ENCODE measurements at places on chromosomes 2 and 18.

DNA sequence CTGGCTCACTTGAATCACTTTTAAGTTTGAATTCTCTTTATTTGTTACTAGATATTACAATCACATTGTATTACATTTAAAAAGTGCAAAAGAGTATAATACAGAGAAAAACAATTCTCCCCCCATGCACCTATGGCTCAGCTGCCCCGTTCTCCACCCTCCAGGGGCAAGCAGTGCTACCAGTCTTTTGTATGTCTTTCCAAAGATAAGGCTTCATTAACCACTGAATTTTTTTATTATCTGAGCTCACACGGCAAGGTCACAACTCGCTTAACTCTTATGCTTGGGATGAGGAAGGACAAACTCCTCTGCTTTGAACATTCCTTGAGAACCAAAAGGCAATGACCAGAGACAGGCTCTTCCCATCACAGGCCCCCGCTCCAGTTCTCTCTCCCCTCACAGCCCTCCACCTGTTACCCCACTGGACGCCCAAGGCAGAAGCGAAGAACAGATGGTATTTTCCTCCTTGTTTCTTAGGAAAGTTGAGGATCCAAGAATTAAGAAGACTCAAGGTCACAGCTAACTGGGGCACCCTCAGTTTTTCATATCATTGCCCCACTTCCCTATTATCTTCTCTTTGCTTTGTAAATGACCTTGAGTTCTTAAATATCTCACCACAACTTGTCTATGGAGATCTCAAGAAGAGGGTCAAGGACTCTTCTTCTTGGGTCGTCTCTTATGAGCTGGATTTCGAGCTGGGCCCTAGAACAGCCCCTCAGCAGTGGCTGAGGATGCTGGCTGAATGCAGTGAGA, 30.1 kb downstream of the SH2D6 start:
- no peak for DNase-seq

DNA sequence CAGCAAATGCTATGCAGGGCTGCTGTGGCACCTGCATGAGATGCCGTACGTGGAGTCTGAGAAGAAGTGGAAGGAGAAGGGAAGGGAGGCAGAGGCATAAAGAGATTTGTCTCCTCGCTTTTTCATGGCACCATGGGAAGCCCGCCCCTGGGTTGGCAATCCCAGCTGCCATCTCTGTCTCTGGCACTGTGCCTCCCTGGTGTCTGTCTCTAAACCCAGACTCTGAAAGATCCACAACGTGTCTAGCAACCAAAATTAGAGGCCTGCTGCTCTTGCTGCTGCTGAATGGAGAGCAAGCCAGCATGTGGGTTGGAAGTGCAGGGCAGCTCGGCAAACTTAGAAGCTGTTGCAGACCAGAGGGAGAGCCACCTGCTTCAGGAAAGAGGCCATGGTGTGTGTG, 53.1 kb downstream of the INO80C start:
- DNase-seq = no peak

GRCh38 chr2:172806996-172807395, 71.4 kb downstream of the RAPGEF4 start:
- DNase-seq = no peak

DNA sequence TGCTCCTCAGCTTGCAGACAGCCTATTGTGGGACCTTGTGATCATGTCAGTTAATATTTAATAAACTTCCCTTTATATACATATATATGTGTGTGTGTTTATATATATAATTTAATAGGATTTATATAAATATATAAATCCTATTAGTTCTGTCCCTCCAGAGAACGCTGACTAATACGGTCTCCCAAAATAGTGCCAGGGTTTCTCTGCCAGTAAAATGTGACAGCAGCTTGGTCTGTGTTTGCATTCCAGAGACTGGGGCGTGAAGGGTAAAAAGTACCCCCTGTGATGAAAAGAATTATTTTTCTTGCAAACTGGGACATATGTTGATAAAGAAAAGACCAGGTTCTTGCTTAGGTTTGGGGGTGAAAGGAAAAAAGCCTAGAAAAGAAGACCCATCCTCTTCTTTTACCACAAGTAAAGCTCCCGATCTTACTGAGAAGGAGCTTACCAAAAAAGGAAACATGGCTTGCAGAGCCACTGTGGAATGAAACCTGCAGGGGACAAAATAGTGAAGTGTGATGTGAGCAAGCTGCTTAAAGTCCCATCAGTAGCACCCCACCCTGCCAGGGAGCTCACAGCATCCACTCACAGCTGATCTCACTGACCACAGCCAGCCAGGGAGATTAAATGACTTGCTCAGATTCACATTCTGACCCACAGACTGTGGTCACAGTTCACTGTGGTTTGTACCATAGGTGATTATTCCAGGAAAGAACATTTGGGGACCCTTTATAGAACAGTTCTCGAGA, 110.9 kb upstream of the RMP24 start:
- no peak for DNase-seq

- no peak for DNase-seq
Observed at GRCh38 chr2:221097568-221097915, 474.6 kb downstream of the EPHA4 start.

- DNase-seq = no peak
Observed at GRCh38 chr2:153403940-153404339, 74.6 kb downstream of the RPRM start.

- peak; percentile 89 for DNase-seq
Observed at GRCh38 chr2:19362755-19363473, 4.5 kb upstream of the OSR1 start.

- DNase-seq = no peak
Observed at GRCh38 chr18:49064889-49065288, 114.1 kb upstream of the SMAD7 start.

DNA sequence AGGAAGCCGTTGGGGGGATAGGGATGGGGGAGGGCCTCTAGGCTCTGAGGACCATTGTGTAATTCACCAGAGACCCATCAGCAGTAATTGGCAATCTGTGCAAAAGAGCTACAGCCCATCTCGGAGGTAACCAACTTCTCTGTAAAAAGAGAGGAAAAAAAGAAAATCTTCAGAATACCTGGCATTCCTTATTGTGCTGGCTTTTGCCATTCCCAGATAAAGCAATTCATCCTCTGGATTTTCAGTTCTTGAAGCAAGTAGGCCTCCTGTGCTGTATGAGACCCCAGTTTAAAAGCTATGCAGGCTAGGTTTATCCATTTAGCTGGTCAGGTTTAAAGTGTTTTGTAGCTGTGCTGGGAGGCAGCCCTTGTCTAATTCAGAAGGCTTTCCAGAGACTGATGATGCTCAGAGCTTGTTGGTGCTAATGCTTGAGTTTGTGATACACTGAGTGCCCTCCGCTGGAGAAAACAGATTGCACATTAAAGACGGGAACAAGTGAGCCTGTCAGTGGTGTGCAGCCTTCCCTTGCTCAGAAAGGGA, at the start of gene LRRTM4:
TSS of gene LRRTM4 (minus strand) at position 446 of the 540 bp plus-strand sequence.
- peak; percentile 53 for DNase-seq

All from NCI-H345 (cell line).